ENCODE measurements at places on chromosomes 5 and 9. TPM values are rescaled to one million over a fixed set of nuclear protein-coding genes. Genes with fewer than 3 reads are reported as not detected.

Gene PCDHB4
- total RNA-seq = 4.0 TPM

Gene MUSK
- total RNA-seq = 10.8 TPM

Gene CTNND2
- total RNA-seq = 2.4 TPM

Gene RAB24
- 25.4 TPM for total RNA-seq

Gene TNC
- 266 TPM for total RNA-seq

Gene ABO
- total RNA-seq = 1.4 TPM

DNA sequence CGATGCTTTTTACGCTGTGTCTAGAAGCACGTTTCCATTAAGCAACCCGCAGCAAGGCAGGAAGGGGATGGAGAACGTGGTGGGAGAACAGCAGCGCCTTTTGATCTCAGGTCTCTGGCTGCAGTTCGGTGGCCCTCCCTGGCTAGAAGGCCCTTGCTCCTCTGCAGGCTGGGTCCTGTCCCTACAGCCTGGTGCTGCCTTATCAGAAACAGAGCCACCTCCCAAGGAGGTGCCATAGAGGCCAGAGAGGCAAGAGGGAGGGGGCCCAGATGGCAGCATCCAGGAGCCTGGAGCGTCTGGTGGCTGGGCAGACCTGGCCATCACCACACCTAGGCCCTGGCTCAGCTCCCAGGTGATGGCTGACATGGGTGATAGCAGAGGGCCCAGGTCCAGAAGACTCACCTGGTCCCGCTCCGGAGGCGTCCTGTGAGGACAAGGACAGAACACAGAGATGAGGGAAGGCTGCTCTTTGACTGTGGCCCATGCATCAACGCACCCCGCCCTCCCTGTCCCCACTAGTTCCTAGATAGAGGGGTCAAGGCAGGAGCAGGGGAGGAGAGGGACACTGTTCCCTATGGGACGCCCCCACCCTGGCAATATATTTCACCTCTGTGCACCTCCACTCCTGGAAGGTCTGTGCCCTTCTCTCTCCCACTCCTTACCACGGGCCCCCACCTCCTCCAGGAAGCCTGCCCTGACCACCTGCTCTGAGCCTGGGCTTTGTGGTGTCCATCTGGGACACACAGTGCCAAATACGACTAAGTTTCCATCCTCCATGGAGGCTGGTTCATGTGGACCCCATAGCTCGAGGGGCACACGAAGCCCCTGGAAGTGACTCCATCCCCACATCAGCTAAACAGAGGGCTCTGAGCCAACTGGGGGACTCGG is 41.6 kb upstream of the SARDH start:
- no peak for DNase-seq

DNA sequence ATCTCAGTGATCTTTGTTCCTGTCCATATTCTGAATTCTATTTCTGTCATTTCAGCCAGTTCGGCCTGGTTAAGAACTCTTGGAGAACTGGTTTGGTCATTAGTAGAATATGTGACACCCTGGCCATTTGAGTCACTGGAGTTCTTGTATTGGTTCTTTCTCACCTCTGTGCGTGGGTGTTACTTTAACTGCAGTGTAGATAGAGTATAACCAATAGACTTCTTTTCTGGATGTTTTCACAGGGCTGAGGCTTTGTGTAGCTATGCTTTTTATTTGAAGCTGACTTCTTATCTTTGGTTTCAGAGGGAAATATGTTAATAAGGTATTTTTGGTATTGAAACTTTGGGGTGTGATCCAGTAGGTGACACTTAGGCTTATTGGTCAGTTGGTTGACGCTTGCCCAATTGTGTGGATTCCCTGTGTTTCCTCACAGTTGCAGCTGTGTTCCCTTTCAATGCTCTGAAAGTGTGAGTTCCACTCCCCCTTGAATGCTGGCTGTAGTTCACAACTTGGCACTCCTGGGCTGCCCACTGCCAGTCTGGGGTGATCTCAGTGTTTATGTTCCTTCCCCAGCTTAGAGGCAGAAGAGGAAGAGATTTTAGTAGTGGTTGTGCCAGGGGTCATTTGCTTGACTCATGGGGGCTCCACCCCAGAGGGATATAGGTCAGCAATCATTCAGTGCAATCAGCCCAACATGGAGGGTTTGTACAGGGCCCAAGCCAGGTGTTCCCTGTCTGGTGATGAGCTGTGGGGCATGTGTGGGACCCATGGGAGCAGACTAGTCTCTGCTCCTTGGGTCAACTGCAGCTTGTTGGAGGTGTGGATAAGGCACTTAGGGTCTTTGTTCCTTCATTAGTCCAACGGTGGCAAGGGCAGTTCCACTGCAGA is 34.9 kb upstream of the TEK start:
- no peak for DNase-seq

DNA sequence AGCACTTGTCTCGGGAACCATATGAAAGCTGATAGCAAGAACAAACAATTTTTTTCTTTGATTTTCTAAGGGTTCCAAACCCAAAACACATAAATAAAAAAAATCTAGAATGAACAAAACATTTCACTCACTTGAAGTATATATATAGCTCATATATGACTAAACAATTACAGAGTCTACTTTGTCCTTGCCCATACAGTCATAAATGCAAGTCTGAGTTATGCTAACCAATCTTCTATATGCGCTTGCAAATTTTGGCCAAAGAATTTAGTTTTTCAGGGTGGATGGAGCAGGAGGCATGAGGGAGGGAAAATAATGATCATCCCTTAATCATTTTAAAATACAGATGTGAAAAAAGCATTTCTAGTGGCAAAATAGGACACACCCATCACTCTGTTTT is 370.1 kb downstream of the BNC2 start:
- DNase-seq = no peak

DNA sequence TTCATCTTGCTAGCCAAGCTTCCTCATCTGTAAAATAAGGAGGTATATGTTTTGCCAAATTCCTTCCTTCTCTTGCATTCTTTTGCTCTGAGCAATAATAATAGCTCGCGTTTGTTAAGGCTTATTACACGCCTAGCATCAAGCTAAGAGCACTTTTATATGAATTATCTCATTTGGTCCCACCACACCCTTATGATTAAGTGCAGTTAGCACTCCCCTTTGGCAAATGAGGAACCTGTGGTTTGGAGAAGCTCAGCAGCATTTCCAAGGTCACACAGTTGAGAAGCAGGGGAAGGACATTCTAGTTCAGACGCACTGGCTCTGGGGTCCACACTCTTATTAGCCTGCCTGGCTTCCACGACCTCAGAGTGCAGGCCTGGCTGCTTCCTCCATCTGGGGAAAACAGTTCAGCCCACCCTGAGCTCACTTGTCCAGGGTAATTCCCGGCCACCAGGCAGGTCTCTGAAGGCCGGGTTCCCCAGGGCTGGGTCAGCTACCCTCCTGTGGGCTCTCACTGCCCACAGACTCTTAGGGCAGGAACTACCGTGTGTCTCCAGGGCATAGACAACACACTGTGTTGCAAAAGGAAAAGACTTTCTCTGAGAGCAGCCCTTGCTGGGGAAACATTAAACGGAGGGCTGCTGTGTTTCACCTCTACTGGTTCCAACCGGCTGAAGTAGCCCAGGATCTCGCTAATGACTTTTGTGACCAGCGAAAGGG is 9.9 kb upstream of the FBP1 start:
- no peak for DNase-seq

- DNase-seq = no peak
Measured at GRCh38 chr9:118563677-118564076, 805.6 kb downstream of the BRINP1 start.

DNA sequence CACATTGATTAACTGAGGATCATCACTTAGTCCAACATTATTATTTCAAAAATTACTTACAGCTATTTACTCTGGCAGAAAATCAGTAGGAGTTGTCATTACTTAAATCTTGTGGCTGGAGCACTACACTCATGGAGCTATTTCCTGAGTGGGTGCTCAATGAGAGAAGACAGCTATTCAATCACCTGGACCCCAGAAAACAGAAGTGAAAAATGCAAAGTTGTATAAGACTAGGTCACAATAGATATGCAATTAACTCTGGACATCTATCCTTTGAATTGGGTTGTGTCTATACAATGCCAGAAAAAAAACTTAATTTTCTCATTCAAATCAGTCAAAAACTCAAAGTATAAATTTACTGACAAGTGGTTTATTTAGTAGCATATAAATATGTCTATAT is 340.9 kb downstream of the EFNA5 start:
- DNase-seq = no peak

GRCh38 chr9:4303006-4303405 is 3.1 kb upstream of the GLIS3 start:
- DNase-seq = peak; percentile 39

GRCh38 chr9:29069376-29069775 is 1496.1 kb upstream of the C9orf72 start:
- DNase-seq = no peak

DNA sequence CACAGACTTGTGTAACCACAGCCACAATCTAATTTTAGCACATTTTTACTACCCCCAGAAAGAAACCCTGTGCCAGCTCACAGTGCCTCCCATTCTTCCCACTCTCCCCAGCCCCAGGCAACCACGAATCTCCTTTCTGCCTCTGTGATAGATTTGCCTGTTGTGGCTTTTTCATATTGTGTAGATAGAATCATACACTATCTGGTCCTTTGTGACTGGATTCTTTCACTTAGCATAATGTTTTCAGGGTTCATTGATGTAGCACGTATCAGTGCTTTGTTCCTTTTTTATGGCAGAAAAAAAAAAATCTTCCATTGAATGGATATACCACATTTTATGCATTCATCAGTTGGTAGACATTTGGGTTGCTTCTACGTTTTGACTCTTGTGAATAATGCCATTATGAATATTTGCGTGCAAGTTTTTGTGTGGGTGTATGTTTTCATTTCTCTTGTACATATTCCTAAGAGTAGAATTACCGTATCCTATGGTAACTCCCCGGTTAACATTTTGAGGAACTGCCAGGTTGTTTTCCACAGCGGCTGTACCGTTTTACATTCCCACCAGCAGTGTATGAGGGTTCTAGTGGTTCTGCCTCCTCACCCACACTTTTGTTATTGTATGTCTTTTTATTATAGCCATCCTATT is 64.5 kb downstream of the RCL1 start:
- no peak for DNase-seq

GRCh38 chr5:180315762-180316212 is 23.9 kb upstream of the MAPK9 start:
- DNase-seq = peak; percentile 61

DNA sequence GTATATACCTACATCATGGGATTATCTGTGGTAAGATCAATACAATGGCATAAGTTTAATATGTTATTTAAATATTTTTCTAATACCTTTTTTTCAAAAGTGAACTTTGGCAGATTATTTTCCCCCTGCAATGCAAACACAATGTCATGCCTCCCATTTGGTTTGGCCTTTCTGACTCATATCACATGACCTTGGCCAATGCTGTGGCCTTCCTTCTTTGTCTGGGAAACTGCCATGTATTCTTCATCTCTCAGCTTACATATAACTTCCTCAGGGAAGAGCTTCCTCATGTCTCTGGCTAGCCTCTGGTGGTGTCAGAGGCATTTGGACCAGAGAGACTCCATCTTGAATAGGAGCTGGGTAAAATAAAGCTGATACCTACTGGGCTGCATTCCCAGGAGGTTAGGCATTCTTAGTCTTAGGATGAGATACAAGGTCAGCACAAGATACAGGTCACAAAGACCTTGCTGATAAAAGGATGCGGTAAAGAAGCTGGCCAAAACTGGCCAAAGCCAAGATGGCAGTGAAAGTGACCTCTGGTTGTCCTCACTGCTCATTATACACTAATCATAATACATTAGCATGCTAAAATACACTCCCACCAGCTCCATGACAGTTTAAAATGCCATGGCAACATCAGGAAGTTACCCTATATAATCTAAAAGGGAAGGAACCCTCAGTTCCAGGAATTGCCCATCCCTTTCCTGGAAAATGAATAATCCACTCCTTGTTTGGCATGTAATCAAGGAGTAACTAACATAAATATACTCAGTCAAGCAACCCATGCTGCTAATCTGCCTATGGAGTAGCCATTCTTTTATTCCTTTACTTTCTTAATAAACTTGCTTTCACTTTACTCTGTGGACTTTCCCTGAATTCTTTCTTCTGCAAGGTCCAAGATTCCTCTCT is 76.0 kb downstream of the C9orf153 start:
- no peak for DNase-seq

DNA sequence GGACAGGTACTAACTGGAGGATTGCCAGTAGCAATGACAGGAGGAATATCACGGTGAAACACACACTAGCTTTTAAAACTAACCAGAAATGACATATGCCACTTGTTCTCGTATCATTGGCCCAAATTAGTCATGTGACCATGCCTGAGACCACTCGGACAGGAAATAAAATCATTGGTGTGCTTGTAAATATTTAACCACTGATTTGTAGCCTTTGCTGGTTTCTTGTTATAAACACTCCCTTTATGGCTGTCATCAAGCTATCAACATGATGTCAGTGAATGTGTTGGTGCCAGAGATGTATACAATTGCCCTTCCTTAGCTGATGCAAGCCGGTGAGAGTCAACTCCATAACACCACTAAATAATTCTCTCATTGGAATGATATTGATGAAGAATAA is 123.7 kb upstream of the ANKH start:
- no peak for DNase-seq

DNA sequence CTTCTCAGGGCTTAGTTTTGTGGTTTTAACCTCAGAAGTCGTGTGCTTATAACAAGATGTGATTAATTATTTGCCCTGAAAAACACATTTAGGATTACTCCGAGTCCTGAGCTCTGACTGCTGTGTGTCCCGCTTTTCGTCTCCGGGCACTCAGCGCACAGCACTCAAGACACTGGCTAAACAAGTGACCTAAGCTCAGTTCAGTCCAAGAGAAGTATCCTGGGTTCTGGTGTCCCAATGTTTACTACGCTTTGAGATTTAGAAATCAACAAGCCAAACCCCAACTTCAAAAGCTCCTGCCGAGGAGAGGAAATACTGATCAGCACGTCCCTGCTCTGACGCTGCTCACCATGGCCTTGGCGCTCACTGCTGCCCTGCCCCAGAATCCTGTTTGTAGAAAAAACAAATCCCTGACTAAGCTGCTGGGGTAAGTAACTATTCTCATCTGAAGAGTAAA is 53.2 kb downstream of the IPPK start:
- peak; percentile 36 for DNase-seq

GRCh38 chr5:83145241-83145640 is 67.9 kb downstream of the XRCC4 start:
- no peak for DNase-seq

GRCh38 chr9:2691212-2691611 is 26.1 kb upstream of the KCNV2 start:
- no peak for DNase-seq

- DNase-seq = no peak
Measured at GRCh38 chr9:68966496-68966944, 47.4 kb downstream of the PRKACG start.

GRCh38 chr9:85142968-85143367 is 473.4 kb downstream of the NTRK2 start:
- peak; percentile 32 for DNase-seq
